GM06990 (cell line): ENCODE measurements at places on chromosomes 1 and 21.

DNA sequence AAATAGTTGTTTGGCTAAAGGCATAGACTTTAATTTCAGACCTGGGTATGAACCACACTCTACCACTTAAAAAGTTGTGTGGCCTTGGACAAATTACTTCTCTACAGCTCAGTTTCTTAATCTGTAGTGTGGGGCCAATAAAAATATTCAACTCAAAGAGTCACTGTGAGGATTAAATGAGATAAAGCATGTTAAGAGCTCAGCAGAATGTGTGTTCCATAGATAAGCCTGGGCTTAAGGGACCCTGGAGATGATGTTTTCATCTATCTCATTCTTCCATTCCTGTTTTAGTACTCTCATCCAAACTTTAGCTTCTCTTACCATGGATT lies 17.7 kb downstream of the S100A10 start:
- no peak for DNase-seq

DNA sequence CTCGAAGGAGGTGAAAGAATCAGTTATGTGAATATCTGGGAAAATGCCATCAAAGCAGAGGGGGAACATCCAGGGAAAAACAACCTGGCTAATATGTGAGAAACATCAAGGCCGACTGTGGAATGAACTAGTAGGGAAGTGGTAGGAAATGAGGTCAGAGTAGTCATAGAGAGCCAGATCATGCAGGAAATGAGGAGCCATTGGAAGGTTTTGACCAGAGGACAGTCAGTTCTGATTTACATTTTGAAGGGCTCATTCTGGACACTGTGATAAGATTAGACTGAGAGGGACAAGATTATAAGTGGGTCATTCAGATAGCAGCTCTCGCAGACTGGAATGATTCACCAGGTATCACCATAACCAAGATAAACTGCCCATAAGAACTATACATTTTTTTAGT lies 63.7 kb downstream of the SYT14 start:
- DNase-seq: no peak

GRCh38 chr1:233647073-233647472 lies 33.2 kb downstream of the KCNK1 start:
- no peak for DNase-seq

DNA sequence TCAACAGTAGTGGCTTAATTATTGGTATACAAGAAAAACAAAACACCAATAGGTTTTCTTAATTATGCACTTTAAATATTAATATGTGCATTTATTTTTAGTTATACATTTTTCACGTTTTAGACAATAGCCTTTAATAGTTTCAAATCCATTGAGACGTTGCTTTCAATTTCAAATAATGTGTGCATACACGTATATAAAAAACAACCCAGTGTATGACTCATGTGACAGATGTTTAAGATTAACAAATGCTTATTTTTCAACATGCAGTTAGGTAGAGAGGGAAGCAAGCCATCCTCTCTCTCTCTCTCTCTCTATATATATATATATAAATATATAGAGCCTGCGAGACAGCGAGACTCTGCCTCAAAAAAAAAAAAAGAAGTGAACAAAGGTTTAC lies 24.3 kb downstream of the EYA3 start:
- no peak for DNase-seq

GRCh38 chr1:37901191-37901892 lies 42.0 kb upstream of the MTF1 start:
- DNase-seq: peak; percentile 65

DNA sequence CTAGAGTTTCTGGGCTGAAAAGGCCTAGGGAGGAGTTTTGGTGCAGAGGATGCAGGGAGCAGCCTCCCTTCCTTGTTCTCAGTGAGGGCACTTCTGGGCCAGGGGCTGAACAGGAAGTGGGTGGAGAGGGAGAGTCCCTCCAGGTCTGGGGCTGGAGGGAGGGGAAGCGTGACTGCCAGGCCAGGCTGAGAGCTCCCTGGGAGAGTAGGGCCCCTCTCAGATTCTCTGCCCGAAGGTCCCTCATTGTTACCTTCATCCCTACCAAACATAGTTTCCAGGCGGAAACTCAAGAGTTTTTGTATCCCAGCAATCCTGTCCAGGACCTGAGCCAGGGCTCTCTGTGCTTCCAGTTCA lies 36.8 kb downstream of the CITED4 start:
- DNase-seq: no peak

DNA sequence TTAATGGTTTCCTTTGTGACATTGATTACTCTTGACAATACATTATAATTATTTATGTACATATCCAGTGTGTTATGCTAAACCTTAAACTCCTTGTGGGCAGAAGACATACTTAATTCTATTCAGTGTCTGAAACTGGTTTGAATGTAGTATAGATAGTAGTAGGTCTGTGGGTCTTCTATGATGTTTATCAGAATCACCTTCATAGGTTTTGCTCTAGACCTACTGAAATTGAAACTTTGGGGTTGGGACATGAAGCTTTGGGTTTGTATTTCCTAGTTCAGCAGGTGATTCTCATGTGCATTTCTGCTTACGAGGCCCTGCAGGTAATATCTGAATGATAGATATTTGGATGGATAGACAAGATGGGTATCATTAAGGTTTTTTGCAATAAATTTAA lies 48.6 kb downstream of the MIGA1 start:
- DNase-seq: no peak

DNA sequence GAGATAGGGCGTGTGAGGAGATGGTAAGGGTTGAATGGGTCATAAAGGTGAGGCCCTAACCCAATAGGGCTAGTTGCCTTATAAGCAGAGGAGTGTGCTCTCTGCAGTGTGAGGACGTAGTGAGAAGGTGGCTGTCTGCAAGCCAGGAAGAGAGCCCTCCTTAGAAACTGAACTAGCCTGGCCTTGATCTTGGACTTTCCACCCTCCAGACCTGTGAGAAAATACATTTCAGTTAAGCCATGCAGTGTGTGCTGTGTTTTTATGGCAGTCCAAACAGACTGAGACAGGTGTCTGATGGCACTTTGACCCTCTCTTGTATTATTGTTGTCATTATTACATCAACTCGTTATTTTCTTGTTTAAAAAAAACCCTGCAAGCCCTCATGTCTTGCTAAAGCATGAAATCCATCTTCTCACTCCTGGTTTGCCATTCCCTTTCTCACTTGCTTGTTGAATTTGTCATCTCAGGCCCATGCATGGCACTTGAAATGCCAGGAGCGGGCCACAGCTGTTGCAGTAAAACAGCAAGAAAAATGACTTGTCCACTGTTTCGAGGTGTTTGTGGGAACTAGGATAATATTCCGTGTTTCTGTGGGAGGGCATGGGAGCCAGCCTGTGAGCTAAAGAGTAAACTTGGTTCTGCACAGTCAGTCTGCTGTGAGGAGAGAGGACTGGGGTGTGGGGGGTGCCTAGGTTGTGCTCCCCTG lies 78.6 kb downstream of the STUM start:
- no peak for DNase-seq

DNA sequence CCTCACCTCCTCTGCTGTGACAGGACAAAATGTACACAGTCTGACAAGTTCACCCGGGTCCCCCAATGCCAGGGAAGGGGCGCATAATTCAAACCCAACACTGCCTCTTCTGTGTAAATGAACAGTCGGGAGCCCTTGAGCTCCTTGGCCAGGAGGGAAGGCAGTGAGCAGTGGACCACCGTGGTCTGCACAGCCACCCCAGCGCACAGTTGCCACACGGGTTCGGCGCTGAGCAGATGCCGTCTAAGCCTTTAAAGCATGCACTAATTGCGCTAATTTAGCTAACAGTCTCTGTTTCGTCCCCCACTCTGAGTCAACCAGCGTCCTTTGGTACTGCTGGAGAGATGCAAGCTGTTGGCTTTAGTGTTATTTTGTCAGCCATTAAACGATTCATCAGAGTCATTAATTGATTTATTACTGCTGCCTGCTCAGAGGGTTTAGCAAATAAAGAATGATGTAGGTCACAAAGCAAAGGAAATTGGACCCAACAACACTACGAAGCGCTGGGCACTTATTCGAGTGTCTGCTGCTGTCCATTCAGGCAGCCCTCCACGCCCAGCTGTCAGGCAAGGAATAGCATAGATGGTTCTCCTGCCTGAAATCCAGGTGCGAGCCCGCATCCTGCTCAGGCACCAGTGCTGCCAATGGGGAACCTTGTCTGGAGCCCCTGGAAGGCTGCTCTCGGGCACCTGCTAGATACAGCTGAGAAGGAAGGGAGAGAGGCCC lies 91.5 kb downstream of the MRPL37 start:
- no peak for DNase-seq

GRCh38 chr1:223872308-223872901 lies 26.7 kb upstream of the TP53BP2 start:
- no peak for DNase-seq

GRCh38 chr1:239987103-239987745 lies 104.5 kb upstream of the FMN2 start:
- DNase-seq: no peak

- no peak for DNase-seq
Measured at GRCh38 chr1:237045278-237046016, 3.5 kb downstream of the RYR2 start.

DNA sequence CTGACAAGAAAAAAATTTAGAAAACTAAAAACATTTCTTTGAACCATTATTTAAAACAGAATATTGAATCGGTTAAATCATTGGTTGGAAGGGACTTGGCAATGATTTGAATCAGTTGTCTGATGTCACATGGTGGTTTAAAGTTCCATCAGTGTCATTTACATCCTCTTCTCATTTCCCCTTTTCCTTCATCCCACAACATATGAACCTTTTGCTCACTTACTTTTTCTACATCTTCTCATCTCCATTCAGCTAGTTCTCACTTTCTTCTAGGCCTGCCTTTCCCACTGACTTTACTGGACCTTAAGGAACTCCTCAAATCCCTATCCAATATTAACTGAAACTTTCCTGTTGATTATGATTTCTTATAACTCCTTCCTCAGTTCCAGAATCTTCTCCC lies 58.5 kb downstream of the PHACTR4 start:
- DNase-seq: no peak

DNA sequence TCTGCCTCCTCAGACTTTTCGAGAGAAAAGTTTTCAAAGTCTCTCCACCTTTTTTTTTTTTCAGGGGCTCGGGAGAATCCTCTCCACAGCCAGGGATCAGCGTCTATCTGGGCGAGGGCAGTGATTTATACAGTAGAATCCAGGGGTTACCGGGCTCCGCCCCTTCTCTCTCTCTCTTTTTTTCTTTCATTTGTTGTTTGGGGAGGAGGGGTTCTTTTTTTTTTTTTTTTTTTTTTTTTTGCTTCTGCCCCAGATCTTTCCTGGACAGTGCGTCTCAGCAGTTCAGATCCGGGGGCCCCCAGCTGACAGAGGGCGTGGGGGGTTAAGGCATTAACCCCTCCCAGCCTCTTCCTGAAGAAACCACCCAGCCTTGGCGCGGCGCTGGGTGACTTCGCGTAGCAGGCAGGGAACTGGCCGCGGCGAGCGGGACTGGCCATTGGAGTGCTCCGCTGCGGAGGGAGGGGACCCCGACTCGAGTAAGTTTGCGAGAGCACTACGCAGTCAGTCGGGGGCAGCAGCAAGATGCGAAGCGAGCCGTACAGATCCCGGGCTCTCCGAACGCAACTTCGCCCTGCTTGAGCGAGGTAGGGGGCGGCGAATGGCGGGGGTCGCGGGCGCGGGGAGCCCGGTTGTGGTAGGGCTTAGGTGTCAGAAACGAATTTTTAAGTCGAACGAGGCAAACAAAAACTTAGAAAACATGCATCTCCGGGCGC lies at the start of gene S1PR1:
S1PR1 (plus strand) TSS at position 504 of the 713 bp plus-strand sequence. CDS start 1,966 bp downstream, outside the sequence.
- peak; percentile 79 for DNase-seq

DNA sequence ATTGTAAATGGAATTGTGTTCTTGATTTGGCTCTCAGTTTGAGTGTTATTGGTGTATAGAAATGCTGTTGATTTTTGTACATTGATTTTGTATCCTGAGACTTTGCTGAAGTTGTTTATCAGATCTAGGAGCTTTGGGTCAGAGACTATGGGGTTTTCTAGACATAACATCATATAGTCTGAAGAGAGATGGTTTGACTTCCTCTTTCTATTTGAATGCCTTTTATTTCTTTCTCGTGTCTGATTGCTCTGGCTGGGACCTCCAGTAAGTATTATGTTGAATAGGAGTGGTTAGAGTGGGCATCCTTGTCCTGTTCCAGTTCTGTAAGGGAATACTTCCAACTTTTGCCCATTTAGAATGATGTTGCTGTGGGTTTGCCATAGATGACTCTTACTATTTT lies 39.1 kb upstream of the ANGPTL1 start:
- DNase-seq: no peak

- DNase-seq: no peak
Measured at GRCh38 chr1:3093898-3094626, 25.1 kb downstream of the PRDM16 start.

- no peak for DNase-seq
Measured at GRCh38 chr21:14366998-14367397, 15.9 kb downstream of the HSPA13 start.

DNA sequence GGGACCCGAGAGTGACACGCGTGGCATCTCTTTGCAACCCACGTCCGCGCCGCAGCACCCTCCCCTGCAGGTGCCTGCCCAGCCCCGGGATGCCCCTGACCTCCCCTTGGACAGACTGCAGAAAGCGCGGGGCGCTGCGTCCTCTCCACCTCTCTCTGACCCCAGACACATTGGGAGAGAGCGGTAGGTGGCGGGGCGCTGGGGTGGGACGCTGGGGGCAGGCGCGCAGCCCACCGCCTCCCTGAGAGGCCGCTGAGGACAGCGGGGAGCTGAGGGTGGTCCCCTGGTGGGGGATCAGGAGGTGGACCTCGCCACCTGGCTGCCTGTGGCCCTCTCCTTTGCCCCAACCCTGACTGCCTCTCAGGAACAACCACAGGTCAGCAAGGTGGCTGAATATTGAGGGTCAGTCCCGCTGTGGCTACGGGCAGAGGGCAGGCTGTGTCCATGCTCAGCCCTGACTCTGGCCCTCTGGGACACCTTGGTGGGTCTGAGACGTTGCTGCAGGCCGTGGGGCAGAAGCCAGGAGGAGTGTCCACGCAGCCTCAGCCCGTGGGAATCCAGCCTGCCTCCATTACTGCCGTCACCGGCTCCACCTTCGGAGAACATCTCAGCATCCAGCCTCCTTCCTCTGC lies 761 bp upstream of the UBE2J2 start:
- DNase-seq: no peak

GRCh38 chr1:165144757-165145397 lies 211.6 kb downstream of the LMX1A start:
- no peak for DNase-seq

DNA sequence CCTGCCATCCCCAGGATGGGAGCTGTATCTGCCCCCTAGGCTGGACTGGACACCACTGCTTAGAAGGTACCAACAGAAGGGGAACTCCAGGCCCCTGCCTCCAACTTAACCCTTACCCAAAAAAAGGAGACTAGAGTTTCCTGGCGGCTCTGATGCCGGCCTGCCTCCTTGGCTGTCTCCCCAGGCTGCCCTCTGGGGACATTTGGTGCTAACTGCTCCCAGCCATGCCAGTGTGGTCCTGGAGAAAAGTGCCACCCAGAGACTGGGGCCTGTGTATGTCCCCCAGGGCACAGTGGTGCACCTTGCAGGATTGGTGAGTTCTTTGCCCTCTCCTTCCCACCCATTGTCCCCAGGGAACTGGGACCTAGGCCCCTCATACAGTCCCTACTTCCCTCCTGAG lies 8.1 kb upstream of the LRRC71 start:
- no peak for DNase-seq

GRCh38 chr21:45541221-45542039 lies 810 bp downstream of the SLC19A1 start:
- DNase-seq: peak; percentile 79

GRCh38 chr1:162893612-162893908 lies 32.6 kb upstream of the CCDC190 start:
- no peak for DNase-seq

GRCh38 chr1:55833529-55834091 lies 618.4 kb upstream of the USP24 start:
- no peak for DNase-seq
